ENCODE measurements at places on chromosomes 16 and 17.

- no peak for DNase-seq
Observed at GRCh38 chr17:76969598-76970172, 101.5 kb downstream of the MGAT5B start.

- DNase-seq = no peak
Observed at GRCh38 chr17:62206550-62206949, 141.5 kb upstream of the MED13 start.

GRCh38 chr16:46801428-46802049 is 29.4 kb downstream of the C16orf87 start:
- DNase-seq = no peak

GRCh38 chr16:30473231-30474073 is 910 bp downstream of the ITGAL start:
- no peak for DNase-seq

GRCh38 chr17:19646788-19647696 is 1.5 kb upstream of the ALDH3A2 start:
- DNase-seq = no peak

DNA sequence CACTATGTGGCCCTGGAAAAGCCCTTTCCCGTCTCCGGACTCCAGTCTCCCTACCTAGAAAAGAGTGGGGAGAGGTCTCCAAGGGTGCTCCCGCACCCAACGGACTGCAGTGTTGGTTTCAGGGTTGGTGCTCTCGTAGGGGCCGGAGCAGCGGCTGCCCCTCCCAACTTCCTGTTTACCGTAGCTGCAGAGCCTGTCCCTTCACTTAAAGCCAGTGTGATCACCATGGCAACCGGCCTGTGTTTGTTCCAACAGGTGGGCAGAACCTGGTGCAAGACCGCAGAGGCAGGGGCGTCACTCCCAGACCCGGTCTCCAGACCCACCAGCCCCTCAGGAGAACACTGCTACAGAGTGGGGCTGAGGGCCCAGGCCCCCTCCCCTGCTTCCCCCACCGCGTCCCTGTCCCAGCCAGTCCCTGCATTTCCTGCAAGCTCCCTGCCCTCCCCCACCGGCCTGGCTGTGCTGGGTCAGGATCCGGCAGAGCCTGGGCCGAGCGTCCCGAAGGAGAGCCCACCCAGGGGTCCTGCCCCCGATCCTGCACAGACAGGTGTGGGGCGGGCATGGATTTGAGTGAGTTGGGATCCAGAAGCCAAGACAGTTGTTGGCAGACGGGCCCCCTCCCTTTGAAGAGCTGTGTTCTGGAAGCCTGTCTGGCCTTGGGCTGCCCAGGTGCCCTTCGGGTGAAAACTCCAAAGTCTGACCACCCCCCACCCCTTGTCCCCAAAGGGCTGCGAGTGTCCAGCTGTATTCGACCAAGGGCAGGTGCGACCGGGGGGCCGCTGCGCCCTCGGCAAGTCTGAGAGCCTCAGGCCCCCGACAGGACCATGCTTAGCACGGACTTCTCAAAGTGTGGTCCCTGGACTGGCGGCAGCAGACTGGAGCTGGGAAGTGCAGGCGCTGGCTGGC is 1.5 kb upstream of the BAIAP3 start:
- no peak for DNase-seq

DNA sequence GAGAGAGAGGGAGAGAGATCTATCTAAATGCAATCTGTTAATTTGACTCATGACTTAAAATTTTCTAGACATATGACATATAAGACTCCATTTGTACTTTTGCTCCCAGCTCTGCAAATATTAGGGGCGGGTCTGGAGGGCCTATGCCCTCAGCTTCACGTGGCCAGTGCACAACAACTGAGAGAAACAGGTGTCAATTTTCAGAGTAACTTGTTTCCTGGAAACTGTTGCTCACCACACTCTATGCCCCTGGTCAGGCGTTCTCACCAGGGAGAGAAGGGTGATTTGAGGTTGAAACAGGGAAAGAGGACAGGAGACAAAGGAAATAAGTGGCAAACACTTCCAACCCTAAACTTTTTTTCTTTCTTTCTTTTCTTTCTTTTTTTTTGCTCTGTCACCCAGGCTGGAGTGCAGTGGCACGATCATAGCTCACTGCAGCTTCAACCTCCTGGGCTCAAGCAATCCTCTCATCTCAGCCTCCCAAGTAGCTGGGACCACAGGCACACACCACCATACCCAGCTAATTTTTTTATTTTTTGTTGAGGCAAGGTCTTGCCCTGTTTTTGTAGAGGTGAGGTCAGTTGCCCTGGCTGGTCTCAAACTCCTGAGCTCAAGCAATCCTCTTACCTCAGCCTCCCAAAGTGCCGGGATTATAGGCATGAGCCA is 270.0 kb downstream of the SLC39A11 start:
- no peak for DNase-seq

DNA sequence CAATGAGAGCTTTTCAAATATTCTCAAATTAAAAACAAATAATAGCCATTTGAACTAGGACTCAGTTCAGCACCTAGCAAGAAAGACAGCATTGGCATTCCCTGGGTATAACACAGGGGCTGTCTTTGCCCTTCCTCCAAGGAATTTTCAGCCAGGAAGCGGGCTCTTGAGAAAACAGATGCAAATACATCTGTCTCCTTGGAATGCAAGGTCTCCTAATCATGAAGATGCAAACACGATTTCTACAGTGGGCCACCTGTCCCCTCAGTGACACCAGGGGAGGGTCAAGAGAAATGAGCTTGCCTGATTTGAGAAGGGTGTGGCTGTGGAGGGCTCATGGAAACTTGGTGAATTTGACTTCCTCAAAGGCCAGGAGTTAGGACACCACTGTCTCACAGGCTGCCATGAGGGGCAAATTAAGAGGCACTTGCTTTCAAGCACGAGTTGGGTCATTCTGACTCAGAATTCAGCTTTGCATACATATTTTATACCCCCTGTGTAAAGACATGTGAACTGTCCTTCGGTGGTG is 24.5 kb upstream of the SUPT4H1 start:
- DNase-seq = no peak

- no peak for DNase-seq
Observed at GRCh38 chr16:4021070-4021779, 95.0 kb downstream of the ADCY9 start.

DNA sequence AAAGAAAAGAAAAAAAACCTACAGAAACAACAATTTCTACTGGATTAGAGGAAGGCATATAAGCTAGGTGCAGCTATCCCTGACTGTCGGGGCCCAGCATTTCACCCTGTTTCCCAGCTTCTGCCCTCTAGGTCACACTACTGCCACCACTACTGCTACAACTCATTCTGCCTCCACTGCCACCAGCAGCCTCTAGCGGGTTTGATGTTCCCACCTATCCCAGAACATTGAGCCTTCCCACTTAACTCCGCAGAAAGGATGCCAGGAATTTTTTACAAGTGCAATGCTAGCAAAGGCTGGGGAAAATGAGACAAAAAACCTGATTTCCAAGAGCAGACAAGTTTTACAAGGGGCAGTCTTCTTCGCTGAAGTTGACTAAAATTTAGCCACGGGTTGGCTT is 10.4 kb downstream of the ADCY9 start:
- DNase-seq = no peak

DNA sequence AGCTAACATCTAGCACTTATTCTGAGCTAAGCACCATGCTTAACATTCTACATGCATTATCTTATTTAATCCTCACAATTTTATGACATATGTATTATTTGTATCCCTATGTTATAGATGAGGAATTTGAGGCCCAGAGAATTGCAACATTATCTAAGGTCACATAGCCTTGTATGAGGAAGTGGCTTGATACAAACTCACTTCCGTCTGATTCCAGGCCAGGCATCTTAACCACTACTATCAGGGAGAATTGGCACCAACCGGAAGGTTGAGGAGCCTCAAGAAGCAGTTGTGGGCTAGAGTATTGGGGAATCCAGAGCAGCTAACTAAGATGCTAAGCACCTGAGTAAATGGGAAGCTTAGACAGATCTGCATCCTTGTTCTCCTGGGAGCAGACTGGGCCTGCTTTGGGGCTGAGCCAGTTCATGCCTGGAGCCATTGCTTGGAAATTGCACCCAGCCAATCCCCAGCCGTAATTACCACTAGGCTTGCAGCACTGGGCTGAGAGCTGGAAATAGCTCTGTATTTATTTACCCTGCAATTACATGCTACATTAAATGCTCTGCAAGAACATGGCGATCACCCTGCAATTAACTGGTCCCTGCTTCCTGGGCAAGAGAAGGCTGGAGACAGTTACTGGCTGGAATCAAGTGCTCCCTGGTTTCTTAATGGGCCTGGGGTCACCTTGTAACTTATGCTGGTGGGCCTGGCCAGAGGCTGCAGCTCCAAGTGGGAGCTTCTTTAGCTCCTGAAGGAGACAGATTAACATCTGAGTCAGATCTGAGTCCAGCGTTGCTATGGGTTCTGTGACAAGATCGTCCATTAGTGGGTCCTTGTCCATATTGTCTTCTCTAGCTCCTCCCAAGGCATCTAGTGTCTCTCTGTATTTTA is 273.1 kb upstream of the CCL2 start:
- DNase-seq = no peak

DNA sequence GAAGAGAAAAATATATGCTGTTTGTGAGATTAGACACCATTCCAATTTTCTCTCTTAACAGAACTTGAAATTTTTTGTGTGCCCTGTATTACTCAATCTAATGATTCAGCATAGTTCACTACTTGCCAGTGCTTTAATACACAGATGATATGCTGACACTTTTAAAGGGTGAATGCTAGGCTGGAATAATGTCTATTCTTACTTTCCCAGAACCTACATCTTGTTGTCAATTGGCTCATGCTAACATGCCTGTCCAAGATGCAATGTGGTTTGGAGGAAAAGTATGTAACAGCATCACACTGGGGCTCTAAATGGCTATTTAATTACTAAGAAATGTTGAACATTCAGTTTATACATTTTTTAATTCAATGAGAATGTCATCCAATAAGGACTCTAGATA is 7.6 kb upstream of the MAP2K6 start:
- no peak for DNase-seq

All from nucleus accumbens (tissue), 56 donors.